ENCODE measurements at places on chromosomes 7 and 10.

DNA sequence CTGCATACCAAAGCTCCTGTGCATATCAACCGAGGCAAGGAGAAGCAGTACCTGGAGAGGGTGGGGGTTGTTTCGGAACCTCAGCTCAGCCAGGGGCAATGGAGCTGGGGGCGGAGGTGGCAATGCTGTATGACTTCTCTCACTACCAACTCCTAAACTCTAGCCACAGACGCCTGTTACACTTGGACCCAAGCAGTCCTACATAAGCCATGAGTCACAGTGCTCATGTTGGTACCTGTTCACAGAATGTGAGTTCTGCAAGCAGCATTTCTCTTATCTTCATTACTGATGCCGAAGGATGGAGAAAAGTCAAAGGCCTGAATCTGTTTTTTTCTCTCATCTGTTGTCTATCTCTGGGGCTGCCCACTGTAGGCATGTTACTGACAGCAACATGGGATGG, 3.2 kb upstream of the RAB18 start:
- DNase-seq: no peak

GRCh38 chr10:6354168-6354772, 151.5 kb downstream of the PFKFB3 start:
- no peak for DNase-seq

- DNase-seq: no peak
These were observed 15.4 kb downstream of the PPP2R2D start for GRCh38 chr10:131915990-131916766.

- peak; percentile 40 for DNase-seq
These were observed 81.8 kb downstream of the NT5C2 start for GRCh38 chr10:103111031-103111917.

DNA sequence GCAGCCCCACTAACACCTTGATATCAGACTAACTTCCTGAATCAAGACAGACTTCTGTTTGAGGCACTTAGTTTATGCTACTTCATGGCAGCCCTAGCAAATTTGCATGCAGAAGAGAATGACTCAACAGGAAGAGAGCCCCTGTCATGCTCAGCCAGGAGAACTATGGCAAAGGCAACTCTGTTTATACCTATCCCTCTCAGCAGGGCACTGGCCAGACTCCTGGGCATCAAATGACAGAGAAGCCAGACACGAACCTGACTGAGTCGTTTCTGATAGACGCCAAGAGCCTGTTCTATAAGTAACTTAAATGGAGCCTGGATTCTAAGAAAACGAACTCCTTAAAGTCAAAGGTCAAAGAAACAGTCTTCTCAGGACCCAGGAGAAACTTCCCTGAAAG, 50.9 kb upstream of the UNC5B start:
- no peak for DNase-seq

DNA sequence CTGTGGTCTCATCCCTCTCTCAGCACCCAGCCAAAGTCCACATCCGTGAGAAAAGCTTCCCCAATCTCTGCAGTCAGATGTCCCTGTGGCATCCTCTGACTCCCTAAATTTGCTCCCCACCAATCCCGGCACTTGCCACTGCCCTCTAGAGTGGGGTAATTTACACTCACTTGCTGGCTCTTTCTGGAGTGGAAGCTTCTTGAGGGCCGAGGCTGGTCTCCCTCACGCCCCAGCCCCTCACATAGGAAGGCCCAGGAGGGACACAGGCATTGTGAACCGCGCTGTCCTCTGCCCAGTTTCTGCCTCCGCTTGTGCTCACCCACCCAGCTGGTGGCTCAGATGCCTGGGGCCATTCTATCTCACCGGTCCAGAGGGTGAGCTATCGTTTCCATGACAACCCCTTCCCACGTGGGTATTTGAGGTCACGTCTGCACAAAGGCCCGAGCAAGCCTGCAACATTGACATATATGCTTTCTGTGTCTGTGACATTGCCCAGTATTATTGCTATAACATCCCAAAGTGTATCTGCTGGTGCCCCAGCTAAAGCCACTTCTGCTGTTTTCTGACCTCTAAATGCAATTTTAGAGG, 97.3 kb upstream of the CTBP2 start:
- DNase-seq: no peak

DNA sequence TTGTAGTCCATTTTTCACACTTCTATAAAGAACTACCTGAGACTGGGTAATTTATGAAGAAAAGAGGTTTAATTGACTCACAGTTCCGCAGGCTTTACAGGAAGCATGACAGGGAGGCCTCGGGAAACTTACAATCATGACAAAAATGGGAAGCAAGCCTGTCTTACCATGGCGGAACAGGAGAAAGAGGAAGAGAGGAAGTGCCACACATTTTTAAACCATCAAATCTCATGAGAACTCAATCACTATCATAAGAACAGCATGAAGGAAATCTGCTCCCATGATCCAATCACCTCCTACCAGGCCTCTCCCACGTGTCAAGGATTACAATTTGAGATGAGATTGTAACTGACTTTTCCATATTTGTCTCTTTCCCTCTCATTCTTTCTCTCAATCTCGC, 9.3 kb upstream of the PNPLA8 start:
- DNase-seq: no peak

DNA sequence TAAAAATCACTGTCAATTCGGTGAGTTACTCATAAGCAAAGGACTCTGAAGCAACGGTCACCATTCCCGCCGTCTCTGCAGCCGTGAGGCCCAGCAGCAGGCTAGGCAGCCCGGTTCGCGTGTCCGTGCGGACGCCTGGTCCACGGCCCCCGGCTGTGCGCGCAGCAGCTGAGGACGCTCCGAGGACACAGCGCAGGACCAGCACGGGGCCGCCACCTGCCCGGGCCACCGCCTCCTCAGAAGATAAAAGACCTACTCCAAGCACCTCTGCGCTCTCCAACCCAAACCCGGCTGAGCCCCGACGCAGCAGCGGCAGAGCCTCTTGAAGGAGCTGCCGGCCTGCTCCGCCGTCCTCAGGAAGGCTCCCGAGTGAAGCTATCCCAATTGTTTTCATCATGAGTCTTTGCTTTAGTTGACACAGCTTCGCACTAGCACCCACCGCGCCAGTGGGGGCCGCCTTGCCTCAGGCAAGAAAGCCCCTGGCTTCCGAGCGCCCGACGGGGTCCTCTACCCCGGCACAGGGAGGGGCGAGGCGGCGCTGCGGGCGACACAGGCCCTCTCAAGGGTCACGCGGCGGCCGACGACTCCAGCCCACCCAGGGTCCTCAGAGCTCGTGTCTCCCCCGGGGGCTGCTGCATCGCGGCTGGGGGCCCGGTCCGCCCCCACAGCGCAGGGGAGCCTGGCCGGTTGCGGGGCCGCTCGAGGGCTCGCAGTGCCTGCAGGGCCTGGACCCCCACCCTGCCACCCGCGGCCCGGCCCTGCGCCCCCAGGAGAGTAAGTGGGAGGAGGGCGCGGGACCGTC, 16.9 kb upstream of the GPR146 start:
- peak; percentile 35 for DNase-seq

- no peak for DNase-seq
These were observed 254.4 kb downstream of the ANKRD7 start for GRCh38 chr7:118478931-118479330.

- no peak for DNase-seq
These were observed 30.5 kb upstream of the DDX50 start for GRCh38 chr10:68870545-68871104.

- DNase-seq: no peak
These were observed 15.1 kb downstream of the FAM53B start for GRCh38 chr10:124728830-124729661.

- no peak for DNase-seq
These were observed 42.8 kb downstream of the CPXM2 start for GRCh38 chr10:123848564-123849457.

GRCh38 chr7:22480523-22481075, 19.4 kb downstream of the STEAP1B start:
- DNase-seq: no peak

DNA sequence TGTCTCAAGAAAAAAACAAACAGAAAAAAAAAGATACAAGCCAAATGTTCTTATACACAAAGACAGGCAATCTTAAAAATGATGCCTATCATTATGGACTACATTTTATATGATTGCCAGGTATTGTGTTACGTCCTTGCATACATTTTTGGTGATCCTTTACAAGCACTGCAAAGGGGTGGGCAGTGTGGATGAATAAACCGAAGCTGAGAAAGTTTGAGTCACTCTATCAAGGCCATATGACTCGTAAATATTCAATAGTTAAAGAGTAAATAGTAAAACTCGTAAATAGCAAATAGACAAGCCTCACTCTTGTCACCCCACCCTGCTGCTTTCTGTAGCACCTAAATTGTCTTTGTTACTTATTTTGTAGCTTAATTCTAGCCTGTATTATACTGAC, 326.2 kb downstream of the FRMD4A start:
- DNase-seq: no peak

DNA sequence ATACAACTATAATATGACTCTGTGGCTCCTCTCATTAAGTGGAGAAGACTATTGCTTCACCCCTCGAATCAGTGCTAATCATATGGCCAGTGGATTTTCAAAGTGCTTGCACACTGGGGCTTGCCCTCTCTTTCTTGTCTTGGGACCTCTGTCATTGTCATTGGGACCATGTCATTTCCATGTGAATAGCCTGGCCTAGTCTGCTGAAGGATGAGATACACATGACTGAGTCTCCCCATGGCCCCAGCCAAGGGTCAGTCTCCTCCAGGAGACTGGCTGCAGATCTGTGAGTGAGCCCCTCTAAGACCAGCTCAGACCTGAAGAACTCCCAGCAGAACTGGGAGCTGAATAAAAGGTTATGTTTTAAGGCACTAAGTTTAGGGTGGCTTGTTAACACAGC, 39.5 kb downstream of the PKD1L1 start:
- DNase-seq: no peak

- DNase-seq: peak; percentile 43
These were observed 28.1 kb upstream of the LRRC4 start for GRCh38 chr7:128059143-128059988.

GRCh38 chr7:25476863-25477499, 248.7 kb upstream of the NPVF start:
- no peak for DNase-seq

- peak; percentile 24 for DNase-seq
These were observed 4.7 kb downstream of the ECD start for GRCh38 chr10:73163096-73163495.

DNA sequence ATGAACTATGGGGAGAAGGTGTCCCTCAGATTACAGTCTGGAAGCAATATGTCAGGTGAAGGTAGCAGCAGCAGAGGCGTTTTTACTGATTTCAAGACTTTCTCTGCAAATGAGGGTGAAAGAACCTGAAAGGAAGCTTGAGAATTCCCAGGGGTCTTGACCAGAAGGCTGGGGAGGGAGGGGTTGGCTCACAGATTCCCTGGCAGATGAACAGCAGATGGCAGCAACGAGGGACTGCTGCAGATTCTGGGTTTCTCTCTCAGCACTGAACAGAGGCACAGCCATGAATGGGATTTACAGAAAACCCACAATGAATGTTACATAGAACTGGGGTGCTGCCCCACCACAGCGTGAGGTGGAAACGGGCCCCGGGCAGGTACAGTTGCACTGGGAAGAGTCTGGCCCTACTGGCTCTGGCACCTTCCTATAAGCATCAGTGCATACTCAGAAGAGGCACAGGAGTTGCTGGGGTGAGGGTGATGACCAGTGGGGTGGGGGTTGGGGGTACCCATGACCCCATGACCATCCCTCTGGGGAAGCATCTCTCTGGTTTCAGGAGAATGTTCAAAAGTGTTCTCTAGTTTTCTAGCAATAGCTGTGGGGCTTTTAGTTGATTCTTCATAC, 317.8 kb downstream of the SH2D4B start:
- no peak for DNase-seq

GRCh38 chr7:95404316-95404865, 8.2 kb upstream of the PON3 start:
- peak; percentile 17 for DNase-seq

- DNase-seq: peak; percentile 63
These were observed 7.1 kb upstream of the AMZ1 start for GRCh38 chr7:2680792-2681490.

DNA sequence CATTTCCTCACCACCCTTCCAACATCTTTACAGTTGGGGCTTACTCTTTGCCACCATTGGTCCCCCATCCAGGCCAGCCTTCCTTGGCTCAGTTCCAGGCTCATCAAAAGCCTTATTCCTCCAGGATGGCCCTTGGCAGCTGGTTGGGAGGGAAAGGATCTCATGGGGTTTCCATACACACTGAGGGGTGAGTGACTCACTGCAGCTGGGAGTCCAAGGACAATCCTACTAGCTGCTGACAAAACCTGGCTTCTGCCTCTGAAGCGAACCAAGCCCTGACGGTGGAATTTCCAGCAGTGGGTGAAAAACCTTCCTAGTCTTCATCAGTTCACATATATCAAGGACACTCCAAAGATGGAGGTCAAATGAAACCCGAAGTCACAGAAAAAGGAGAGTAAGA, 22.9 kb downstream of the CRHR2 start:
- DNase-seq: no peak

Measured in AG10803 (cell line).